HFF-Myc (cell line): ENCODE measurements at places on chromosomes 13 and 19.

- DNase-seq = no peak
These were observed 1730.2 kb downstream of the OLFM4 start for GRCh38 chr13:54758795-54759194.

- DNase-seq = no peak
These were observed 1.1 kb downstream of the MIER2 start for GRCh38 chr19:343451-343931.

DNA sequence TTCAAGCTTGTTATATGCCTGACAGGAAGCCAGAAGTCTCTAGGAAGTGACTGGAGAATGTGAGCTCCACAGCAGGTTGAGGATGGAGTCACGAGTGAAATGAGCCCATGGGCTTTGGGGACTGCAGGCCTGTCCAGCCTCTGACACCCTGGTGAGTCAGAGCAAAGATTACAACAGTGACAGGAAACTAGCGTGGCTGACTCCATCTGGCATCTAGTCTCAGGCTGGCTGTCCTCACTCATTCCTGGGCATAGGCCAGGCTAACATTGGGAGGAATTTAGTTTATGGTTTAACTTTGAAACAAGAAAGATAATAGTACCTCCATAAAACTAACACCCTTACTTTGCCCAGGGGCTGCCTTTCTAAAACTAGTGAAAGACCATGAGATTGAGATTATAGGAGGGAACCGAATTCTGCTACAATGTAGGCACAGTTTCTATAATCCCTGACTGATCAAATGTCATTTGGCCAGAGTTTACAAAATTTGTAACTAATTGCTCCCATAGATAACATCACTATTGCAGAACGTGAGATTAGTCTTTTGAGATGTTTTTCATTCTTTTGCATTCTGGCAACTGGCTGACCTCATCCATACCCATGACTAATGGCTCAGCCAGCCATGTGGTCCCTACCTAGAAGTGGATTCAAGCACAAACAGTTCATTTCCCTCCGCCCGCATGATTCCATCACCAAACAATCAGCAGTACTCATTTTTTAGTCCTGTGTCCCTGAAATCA is 28.4 kb downstream of the PSG1 start:
- DNase-seq = peak; percentile 81

GRCh38 chr13:75347925-75348324 is 134.0 kb downstream of the TBC1D4 start:
- no peak for DNase-seq

DNA sequence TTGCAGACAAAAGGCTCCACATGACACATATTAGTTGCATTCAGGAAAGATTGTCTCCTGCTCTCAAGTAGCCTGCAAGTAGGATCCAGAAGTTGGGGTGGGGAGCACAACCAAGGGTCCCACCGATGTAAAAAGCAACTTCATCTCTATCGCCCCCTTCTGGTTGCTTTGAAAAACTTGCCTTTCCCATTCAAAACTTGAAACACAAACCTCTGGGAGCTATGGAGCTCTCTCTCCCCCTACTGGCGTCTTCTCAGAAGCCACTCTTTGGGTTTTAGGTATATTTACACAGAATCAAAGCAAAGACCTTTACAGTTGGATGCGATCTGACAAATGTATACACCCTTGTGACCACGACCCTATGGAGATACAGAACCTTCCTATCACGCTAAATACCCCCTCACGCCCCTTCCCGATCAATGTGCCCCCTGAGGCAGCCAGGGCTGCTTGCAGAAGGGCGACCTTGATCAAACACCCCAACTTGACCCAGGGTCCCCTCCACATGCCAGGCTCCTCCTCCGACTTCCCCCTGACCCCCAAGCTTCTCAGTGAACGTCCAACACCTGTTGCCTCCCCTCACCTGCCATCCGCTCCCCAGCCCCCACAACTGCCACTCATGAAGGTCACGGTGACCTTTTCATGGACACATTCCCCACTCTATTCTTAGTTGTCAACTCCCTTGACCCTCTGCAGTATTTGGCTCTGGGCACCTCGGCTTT is 10.1 kb downstream of the NOSIP start:
- DNase-seq = peak; percentile 77

DNA sequence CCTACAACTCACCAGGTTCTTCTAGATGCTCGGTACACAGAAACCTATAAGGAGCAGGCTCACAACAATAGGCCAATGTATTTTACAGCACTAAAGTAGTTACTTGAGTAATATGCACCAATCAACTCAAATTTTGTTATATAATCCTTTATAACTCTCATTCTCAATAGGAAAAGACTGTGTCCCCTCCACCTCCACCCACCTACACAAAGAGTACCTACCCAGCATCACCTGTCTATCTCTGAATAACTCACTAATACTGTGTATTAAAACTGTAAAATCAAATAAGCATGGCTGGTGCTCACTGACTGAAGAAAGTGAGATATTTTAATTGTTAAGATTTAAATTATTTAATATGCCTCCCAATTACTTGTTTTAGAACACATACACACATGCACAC is 146.3 kb downstream of the ENOX1 start:
- DNase-seq = no peak

GRCh38 chr19:38561658-38562057 is 56.1 kb downstream of the MAP4K1 start:
- no peak for DNase-seq

- no peak for DNase-seq
These were observed 64.1 kb downstream of the CCNE1 start for GRCh38 chr19:29875931-29876330.

GRCh38 chr13:32247887-32248286 is 67.3 kb downstream of the ZAR1L start:
- peak; percentile 5 for DNase-seq

DNA sequence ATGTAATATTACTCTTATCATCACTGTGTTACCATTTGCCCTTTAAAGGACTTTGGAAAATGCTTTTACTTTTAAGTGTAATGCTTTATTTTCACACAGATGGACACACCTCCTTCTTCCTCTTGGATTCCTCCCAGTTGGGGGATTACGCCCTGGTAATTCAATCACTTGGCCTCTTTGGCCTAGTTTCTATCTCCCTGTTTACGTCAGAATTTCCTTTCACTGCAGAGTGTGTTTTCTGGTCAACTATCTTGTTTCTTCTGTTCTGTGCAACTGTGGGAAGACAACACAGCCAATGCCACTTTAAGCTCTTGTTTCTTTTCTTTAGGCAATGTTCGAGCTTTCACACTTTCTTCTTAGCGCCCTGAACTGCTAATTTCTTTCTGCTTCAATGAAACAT is 257.3 kb upstream of the MAB21L1 start:
- no peak for DNase-seq

GRCh38 chr13:40363653-40364052 is 302.8 kb downstream of the FOXO1 start:
- DNase-seq = no peak

DNA sequence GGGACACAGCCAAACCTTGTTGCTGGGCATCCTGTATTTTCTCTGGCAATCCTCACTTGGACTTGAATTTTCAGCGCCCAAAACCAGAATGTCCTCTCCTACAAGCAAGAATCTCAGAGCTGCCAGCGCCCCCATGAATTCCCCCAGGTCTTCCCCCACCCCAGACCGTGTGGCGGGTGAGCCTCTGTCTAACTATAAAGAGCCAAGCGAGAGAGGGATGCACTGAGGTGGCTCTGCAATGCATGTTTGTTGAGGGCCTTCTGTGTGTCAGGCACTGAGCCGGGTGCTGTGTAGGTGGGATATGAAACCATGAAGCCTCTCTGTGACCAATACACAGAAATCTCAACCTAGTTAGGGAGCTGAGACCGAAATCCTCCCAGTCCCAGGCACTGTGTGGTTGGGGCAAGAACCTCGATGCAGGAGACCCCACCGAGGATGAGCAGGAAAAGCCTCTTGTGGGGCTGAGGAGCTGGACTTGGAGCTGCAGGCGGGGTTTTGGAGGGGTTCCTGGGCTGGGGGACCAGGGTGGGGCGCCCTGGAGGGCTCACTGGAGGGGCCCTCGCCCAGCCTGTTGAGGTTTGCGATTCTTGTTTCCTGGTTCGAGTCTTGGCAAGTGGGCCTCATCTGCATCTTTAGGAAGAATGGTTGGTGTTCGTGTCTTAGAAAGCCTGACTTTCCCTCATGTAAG is 12.4 kb upstream of the PROZ start:
- no peak for DNase-seq

- DNase-seq = no peak
These were observed 2.2 kb downstream of the CLEC11A start for GRCh38 chr19:50725218-50725910.

DNA sequence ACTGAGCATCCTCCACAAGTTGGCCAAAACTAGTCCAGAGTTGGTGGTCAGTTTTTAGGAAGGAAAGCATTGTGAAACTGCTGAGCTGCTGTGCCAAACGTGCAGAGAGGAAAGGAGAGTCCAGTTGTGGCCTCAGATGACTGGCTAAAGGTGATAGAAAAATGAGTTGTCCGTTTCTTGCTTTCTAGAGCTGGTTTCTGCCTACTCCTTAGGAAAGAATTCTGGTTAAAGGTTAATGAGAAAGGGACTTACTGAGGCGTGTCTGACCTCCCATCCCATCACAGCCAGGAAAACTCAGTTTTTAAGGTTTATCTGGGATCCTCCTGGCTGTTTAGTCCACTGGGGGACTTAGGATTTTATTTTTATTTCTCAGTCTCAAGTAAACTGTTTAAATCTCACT is 1186.3 kb downstream of the UQCRFS1 start:
- no peak for DNase-seq

DNA sequence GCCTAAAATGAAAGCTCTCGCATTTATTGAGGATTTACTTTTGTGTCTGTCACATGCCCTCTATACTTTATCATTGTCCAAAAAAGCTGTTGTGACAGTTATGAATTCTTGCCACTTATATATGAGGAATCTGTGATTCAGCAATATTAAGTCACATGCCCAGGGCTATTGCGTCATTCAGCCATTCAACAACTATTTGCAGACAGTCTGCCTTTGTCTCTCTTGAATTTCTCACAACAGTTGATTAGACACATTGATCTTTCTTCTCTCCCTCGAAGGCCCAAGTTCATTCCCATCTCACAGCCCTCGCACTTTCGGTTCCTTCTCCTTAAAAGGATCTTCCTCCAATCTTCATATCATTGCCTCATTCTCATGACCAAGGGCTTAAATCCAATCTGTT is 342.6 kb downstream of the MZT1 start:
- DNase-seq = no peak

DNA sequence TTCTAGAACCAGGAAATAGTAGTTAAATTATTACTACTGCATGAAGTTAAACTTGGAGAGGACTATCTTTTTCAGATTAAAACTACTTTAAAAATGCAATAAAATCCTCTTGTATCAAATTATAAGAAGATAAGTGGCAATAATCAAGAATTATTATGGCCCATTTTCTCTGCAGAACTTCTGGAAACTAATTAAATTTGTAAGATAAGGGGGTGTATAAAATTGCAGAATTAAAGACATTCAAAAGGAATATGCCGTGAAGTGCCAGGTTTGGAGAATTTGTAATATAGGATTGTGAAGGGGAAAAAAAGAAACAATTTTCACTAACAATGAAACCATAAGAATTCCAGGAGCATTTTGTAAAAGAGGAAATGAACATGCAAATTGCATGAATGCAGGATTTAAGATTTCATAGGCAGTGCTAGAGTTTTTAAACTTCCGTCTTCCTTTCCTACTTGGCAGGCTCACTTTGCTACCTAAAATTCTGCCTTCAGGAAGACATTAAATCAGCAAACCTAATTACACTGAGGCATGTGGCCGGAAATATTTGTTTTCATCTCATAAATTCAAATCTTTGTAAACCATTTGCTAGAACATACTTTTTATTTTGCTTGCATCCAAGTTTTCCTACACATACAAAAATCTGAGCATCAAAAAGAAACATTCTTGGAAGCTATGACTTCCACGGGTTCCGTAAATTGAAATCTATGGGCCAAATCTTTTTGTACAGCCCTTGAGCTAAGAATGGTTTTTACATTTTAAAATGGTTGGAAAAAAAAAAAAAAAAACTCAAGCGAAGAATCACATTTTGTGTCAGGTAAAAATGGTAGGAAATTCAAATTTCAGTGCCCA is 166.9 kb downstream of the DCLK1 start:
- DNase-seq = no peak

- DNase-seq = no peak
These were observed 98.6 kb downstream of the FREM2 start for GRCh38 chr13:38785490-38785889.

GRCh38 chr13:109790942-109791605 is 4.7 kb upstream of the IRS2 start:
- DNase-seq = no peak

DNA sequence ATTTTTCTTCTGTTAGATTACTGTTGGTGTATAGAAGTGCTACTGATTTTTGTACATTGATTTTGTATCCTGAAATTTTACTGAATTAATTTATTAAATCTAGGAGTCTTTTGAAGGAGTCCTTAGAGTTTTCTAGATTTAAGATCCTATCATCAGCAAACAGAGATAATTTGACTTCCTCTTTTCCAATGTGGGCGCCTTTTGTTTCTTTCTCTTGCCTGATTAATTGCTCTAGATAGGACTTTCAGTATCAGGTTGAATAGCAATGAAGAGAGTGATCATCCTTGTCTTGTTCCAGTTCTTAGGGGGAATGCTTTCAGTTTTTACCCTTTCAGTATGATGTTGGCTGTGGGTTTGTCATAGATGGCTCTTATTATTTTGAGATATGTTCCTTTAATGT is 5.6 kb upstream of the CD33 start:
- DNase-seq = no peak

- no peak for DNase-seq
These were observed 38.0 kb upstream of the TPM4 start for GRCh38 chr19:16038196-16038695.

- no peak for DNase-seq
These were observed 422.0 kb downstream of the FGF14 start for GRCh38 chr13:101979825-101980224.

- DNase-seq = no peak
These were observed 338.0 kb upstream of the ATXN8OS start for GRCh38 chr13:69769608-69770007.

- no peak for DNase-seq
These were observed 1573.1 kb downstream of the EFNB2 start for GRCh38 chr13:104962411-104962810.

DNA sequence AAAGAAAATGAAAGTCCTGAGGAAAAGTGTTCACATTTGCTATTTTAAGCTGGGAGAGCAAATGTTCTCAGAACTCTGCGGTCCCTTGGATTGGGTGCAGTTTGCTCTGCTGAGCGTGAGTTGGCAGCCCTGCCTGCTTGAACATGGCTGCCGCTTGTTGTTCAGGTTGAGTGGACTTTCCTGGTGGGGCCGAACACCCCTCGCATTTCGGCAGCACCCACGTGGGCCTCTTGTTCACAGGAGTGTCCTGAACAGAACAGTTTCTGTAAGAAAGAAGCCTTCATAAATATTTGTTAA is 10.8 kb upstream of the RNF113B start:
- DNase-seq = no peak
